ENCODE measurements at places on chromosomes 3 and 15.

- no peak for DNase-seq
Measured at GRCh38 chr15:80937718-80938117, 51.9 kb downstream of the MESD start.

DNA sequence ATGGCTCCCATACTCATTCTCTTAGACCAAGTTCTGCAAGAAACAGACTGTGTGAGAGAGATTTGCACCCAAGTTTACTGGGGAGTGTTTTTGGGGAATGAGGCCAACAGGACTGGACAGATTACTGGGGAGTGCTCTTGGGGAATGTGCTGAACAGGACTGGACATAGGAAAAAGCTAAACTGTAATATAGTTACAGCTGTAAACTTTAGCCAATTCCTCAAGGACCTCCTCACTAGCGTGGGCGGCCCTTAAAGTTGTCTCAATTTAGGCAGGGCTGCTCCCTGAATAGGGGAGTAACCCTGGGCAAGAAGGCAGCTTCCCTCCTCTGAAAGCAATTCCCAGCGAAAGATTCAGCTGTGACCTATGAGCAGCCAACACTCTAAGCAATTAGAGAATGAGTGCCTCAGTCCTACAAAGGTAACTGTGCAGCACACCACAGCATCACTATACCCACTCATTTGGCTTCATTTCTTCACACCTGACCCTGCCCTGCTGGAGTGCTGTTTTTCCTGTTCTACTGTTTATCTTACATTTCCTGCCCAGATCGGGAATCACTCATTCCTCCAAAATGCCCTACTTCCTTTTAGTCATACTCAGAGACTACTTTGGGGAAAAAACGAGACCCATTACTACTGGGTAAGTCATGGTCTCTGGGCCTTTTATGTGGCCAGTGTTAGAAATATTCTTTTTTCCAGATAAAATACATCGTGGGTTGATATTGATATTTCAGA is 41.3 kb upstream of the TRIM42 start:
- no peak for DNase-seq

- no peak for DNase-seq
Measured at GRCh38 chr3:158106766-158107471, 699 bp upstream of the SHOX2 start.

GRCh38 chr3:67529337-67529736 is 125.1 kb downstream of the SUCLG2 start:
- DNase-seq: no peak

DNA sequence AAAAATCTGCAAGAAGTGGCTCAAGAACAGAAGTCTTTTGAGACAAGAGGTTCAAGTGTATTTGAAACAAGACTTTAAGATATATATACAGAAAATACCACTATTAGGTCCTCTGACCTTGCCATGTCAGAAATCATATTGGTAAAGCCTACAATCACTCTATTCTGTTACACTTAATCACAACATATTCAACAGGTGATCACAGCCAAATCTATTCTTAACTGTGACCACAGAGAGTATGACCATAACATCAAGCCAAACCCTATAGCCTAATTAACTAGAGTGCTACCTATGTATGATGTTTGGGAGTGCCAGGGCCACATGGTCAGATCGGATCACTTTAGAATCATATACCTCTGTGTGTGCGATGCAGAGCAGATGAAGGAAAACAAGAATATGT is 2.2 kb downstream of the DNAJC19 start:
- DNase-seq: no peak

GRCh38 chr15:69290346-69291164 is 8.2 kb upstream of the PAQR5 start:
- no peak for DNase-seq

DNA sequence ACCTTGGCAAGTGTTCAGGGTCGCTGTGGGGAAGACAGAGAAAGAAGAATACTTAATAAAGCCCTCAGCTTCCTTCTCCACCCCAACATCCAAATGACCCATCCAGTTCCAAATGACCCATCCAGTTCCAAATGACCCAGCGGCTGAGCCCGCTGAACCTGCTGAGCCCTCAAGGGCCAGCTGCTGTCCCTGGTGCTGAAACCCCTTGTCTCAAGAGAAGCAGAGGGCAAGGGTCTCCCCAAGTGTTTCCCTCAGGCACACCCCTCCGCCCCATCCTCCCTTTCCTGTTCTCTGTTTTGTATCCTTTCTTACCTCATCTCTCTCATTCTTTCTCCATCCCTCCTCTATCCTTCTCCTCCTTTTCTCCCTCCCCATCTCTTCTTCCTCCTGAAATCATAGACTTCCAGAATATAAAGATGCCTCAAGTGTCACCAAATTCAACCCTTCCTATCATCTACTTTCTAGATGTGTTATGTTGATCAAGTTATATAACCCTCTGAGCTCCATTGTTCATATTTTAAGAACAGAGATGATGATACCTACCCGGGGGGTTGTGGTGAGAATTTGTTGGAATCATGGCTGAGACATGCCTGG is 29.0 kb downstream of the CCDC33 start:
- DNase-seq: peak; percentile 44

- DNase-seq: peak; percentile 30
Measured at GRCh38 chr15:43376017-43376705, 5.3 kb downstream of the TUBGCP4 start.

DNA sequence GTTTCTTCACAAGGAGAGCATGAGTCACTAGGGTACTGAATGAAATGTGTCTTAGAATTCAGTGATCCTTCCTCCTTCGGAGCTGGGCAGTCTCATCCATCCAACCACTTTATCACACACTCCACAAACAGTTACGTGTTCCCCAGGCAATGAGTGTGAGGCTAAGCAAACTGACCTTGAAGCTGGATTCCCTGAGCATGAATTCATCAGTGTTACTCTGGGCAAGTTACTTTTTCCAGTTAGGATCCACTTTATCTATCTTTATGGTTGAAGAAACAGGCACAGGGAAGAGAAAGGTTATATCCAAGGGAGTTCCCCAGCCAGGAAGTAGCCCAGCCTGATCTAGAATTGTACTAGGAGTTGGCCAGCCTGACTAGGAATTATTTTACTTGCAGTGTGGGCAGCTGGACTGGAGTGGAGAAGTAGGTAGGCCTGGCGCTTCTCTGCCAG is 17.1 kb upstream of the GCNT3 start:
- peak; percentile 49 for DNase-seq

- DNase-seq: no peak
Measured at GRCh38 chr15:96183514-96183850, 147.0 kb upstream of the NR2F2 start.

- DNase-seq: no peak
Measured at GRCh38 chr15:62506217-62506805, 341.2 kb upstream of the C2CD4B start.

- DNase-seq: no peak
Measured at GRCh38 chr3:56290374-56290773, 177.9 kb downstream of the ERC2 start.

DNA sequence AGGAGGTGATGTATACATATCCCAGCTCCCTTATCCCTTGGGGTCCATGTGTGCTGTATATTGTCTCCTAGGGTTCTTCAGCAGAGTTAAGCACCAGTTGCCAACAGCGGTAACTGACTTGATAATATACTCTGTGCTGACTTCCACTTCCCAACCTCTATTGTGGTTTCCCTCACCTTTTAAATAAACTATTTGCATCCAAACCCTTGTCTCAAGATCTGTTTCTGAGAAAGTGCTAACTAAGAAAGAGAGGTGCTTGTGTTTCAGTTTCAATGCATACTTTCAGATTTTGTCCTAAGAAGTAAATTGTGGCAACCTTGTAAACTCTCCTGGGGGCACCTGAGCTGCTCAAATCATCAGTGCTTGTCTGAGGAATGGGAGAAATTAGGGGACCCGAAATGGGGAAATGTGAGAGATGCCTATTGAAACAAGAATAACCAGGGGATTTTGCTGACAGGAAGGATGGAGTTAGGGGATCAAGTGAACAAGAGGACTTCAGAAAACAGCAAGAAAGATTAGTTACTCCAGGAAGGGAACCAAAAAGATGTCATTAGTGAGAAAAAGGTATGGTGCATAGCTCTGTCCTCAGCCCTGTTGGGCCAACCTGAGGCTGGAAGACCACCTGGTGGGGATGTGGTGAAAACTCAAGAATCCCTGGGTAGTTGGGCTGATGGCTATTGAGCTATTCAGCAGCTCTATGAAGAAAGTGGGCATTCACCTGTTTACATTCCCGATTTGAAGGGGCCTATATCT is 50.9 kb upstream of the MRPL3 start:
- DNase-seq: no peak

DNA sequence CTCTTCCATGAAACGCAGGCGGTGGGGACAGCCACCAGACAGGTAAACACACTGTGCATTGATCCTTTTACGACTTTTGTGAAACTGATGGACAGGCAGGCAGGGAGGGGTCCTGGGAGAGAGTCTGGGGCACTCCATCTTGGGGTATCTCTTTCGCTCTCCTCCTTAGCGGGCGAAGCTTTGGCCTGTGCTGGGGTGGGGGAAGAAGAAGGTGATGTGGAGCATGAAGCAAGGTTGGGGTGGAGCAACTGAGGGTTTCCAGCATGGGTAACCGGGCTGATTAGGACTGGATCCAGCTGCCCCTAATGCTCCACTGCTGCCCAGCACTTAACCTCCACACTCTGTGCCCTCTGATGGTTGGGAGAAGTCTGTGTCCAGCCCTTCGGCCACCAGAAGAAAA is 25.6 kb downstream of the MUC20 start:
- DNase-seq: no peak

GRCh38 chr15:73688455-73688854 is 4.3 kb downstream of the CD276 start:
- DNase-seq: no peak

DNA sequence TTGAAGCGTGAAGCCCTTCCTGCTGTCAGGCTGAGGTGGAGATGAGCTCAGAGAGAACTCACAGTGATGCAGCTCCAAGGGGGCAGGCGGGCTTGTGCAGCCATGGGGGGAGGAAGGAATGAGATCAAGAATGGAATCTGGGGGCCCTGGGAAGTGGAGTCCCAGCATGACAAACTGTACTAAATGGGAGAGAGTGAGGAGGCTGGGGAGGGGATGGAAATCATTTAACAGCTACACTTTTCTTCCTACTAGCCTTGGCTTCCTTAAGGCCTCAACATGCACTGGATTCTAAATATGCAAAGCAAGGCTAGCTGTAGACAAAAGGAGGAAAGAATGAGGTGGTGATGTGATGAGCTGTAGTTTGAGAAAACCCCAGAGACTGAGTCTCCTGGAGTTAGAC is 133.9 kb downstream of the EEFSEC start:
- no peak for DNase-seq

GRCh38 chr15:48040166-48040817 is 80.5 kb upstream of the SLC24A5 start:
- no peak for DNase-seq

DNA sequence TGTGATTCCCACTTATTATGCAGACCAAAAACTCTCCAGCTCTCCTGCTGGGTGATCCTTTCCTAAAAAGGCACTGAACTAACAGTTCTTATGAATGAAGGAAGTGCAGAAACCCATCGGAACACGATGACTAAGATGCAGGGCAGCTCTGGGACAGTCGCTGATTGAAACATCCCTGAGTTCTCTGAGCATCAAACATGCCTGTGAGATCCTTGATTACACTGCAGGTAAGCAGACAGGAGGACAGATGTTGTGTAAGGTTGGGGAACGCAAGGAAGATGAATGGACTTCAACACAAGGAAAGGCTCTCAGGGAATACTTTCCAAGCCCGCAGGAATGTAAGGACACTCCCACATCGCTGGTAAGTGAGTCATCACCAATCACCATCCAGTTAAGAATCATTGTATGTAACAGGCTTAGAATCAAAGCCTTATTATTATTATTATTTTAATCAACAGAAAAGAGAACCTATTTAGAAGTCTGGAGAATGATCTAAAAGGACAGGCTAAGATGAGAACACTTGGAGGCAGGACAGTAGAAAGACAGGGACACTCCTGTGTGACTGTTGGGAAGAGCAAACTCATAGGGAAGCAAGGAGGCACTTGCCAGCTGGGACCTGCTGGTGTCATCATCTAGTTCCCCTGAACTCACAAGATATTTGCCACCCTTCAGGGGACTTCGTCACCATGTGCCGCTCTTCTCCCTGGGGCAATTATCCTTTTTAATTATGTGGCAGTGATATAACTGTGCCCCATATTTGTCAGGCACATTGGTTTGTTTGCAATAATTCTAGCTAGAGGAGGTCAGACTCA is 26.0 kb downstream of the TMEM158 start:
- peak; percentile 53 for DNase-seq

- no peak for DNase-seq
Measured at GRCh38 chr3:42610976-42611375, 10.5 kb downstream of the NKTR start.

GRCh38 chr3:57158325-57158724 is 6.8 kb downstream of the IL17RD start:
- no peak for DNase-seq

- no peak for DNase-seq
Measured at GRCh38 chr3:152638214-152638613, 196.7 kb upstream of the P2RY1 start.

DNA sequence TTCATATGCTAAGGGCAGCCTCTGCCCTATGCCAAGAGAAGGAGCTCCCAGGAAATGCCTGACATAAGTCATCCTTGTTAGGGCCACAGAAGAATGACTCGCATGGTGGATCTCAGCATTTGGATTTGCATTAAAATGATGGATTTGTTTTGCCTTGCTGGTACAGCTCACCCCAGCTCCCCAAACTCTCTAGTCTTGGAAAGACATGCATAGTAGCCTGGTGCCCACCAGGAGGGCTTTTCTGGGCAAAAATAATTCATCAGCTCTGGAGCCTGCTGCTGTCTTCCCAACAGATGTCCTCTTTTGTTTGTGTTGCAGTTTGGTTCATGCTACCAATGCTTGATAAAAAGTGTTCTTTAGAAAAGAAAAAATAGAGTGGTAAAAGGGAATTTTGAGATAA is 833.0 kb downstream of the AGBL1 start:
- DNase-seq: no peak

DNA sequence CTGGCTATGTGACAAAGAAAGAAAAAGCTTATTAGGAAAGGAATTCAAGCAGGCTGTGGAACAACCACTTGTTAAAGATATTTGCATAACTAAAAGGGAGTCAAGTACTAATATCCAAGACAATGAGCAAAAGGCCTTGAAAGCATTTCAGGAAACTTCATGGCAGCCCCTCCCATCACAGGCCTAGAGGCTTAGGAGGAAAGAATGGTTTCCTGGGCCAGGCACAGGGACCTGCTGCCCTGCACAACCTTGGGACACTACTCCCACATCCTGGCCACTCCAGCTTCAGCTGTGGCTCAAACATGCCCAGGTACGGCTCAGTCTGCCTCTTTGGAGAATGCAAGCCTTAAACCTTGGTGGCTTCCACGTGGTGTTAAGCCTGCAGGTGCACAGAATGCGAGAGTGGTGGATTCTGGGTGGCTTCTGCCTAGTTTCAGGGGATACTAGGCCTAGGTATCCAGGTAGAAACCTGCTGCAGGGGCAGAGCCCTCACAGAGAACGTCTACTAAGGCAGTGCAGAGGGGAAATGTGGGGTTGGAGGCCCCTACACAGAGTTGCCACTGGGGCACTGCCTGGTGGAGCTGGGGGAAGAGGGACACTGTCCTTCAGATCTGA is 121.6 kb downstream of the OPA1 start:
- no peak for DNase-seq

DNA sequence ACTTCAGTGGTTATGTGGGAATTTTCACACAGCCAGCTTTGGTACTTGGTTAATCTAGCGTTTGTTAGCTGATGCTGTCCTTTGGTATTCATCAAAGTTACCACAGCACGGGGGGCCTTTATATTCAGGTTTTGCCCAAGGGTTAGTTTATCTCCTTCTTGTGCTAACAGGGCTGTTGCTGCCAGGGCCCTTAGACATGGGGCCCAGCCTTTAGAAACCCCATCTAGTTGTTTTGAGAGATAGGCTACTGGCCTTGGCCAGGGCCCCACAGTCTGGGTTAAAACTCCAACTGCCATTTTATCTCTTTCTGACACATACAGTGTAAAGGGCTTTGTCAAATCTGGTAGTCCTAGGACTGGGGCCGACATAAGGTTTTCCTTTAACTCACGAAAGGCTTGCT is 7.5 kb upstream of the DNAAF4 start:
- DNase-seq: no peak

Data from HuH-7 (cell line).